ENCODE measurements at places on chromosomes 7 and 10.

- DNase-seq, result no peak
Measured at GRCh38 chr10:127354255-127354654, 157.9 kb upstream of the INSYN2A start.

DNA sequence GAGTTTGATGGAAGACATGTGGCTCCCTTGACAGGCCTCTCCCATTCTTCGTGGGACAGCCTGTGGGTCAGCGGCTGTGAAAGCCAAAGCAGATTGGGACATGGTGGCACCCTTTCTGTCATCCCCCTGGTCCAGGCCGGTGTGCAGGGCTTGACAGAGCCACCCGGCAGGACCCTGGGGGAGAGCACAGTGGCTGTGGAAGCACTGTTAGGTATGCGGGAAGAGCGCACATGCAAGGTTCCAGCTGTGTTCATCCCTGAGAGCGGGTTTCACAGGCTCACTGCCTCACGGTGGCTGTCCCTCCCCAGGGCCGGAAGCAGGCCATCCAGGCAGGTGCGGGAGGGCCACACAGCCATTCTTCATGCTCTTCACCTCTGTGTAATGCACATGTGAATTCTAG, 29.8 kb downstream of the SHH start:
- DNase-seq, result no peak

DNA sequence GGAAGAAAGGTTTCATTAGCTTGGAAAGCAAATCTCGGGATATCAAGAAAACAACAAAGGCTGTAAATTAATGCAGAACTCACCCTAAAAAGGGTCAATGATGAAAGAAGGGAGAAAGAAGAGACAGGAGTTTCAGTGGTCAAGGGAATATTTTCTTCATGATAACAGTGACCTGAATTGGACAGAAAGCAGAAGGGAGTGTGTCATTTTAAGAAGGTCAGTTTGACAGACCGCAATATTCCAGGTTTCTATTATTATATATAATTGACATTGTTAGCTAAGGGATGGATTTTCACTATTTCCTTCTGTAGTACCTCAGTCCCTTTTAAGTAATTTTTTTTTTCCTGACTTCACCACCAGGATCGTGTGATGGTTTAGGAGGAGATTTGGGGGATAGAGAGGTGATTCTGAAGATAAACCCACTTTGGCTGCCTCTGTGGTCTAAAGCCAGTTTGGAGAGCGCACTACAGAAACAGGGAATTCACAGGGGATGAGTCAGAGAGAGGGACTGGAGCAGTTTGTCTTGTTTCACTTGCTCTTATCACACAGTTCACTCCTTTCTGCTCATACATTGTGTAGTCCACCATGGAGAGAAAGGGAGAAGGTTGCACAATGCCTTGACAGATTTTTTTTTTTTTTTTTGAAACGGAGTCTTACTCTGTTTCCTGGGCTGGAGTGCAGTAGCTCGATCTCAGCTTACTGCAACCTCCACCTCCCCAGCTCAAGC, 417.9 kb downstream of the AUTS2 start:
- no peak for DNase-seq

- DNase-seq, result no peak
Measured at GRCh38 chr10:70604106-70604505, 1.6 kb upstream of the PRF1 start.

GRCh38 chr10:26879744-26880143, 19.0 kb upstream of the ABI1 start:
- no peak for DNase-seq
